ENCODE measurements at places on chromosomes 7 and 10.

DNA sequence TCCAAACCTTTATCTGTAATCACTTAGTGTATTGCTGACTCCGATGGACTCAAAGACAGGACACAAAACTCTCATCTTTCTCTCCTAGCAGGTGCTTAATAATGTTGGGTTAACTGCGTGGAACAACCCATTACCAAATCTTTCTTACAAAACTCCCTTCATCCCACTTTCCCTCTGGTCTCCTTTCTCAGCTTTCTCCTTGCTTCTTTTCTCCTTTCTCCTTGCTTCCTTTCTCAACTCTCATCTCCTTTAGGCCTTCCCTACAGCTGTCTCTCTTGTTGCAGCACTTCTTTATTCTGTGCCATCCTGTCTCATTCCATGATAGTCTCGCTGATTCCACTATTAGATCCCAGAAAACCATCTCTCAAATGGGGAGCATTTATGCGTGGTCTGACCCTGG is 67.5 kb downstream of the TNS3 start:
- DNase-seq: no peak

GRCh38 chr10:86635402-86635801 is 18.9 kb upstream of the OPN4 start:
- DNase-seq: no peak

GRCh38 chr7:112575864-112576263 is 95.1 kb downstream of the LSMEM1 start:
- no peak for DNase-seq

DNA sequence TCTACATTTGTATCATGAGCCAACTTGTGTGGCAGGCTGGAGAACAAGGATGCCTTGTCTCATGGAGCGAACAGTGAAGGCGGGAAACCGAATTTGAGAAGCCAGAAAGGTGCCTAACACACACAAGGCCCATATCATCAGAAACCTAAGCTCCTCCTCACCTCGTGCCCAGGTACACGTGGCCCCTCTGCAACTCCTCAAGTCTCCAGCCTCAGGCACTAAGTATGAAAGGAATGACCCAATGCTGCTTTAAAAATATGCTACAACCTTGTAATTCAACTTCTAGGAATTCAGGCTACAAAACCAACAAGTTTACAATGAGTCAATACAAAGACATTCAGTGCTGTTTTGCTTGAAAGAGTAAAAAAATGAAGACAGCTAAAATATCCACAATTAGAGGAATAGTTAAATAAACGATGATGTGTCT is 95.7 kb downstream of the CDK6 start:
- no peak for DNase-seq

DNA sequence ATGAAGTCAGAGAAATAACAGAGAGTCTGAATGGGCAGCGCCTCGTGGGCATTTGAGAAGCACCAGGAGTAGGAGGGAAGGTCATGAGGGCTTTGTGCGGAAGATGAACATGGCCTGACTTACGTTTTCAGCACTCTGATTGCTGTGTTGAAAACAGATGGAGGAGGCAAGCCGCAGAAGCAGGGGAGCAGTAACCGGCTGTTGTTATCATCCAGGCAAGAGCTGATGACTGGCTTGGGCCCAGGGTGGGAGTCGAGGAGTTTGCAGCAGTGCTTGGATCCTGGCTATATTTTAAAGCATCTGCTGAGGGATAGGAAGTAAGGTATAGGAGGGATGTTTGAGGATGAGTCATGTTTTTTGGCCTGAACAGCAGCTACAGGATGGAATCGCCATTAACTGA is 12.7 kb upstream of the PDLIM1 start:
- DNase-seq: no peak

- no peak for DNase-seq
These were observed 179 bp downstream of the PDE1C start for GRCh38 chr7:32070051-32070405.

GRCh38 chr7:135169141-135169963 is 1.2 kb downstream of the CYREN start:
- no peak for DNase-seq

- no peak for DNase-seq
These were observed 412.4 kb upstream of the NRP1 start for GRCh38 chr10:33746836-33747268.

DNA sequence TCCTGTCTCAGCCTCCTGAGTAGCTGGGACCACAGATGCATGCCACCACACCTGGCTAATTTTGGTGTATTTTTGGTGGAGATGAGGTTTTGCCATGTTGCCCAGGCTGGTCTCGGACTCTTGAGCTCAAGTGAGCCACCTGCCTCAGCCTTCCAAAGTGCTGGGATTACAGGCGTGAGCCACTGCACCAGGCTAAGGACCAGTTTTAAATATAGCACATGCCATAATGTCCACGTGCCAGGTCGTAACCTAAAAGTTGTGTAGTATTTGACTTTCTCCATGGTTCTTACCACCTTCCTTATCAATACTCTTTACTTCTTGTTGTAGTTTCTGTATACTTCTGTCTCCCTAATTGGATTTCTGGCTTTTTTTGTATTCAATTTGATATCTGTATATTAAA is 13.3 kb downstream of the ANKIB1 start:
- no peak for DNase-seq

- DNase-seq: no peak
These were observed 820.7 kb downstream of the GRID1 start for GRCh38 chr10:85545874-85546273.

- DNase-seq: no peak
These were observed 174.1 kb upstream of the YAE1 start for GRCh38 chr7:39392151-39392550.

- DNase-seq: no peak
These were observed 29.3 kb upstream of the SH3PXD2A start for GRCh38 chr10:103884681-103885139.

DNA sequence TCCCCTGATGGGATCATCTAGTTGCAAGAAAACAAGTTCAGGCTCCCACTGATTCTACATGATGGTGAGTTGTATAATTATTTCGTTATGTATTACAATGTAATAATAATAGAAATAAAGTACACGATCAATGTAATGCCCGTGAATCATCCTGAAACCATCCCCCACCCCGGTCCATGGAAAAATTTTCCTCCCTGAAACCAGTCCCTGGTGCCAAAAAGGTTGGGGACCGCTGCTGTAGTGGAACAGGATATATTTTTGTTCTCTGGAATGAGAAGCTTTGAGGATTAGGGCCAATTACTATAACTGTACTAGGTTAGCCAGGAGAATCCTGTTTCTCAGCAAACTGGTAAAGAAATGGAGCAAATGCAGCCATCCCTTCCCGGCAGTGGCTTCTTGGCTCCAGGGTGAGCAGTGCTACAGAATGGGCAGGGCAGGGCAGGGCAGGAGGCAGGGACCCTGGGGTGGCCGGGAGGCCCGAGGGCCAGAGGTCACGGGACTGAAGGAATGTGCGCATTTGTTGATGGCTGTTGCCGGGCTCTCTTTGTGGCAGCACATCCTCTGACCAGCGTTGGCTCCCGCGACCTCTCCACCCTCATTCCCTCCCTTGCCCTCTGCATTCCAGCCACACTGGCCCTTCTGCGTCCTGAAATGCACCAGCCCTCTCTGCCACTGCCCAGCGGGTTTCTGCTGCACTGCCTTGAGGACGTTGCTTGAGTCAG is 162.3 kb upstream of the NPS start:
- no peak for DNase-seq

- no peak for DNase-seq
These were observed 217.4 kb downstream of the LRMDA start for GRCh38 chr10:75648854-75649253.

GRCh38 chr7:101435461-101436220 is 73.0 kb downstream of the COL26A1 start:
- no peak for DNase-seq

- no peak for DNase-seq
These were observed 4.3 kb downstream of the DYNC1I1 start for GRCh38 chr7:95776561-95777185.

GRCh38 chr10:133309100-133309719 is 496 bp downstream of the ZNF511 start:
- peak; percentile 94 for DNase-seq

DNA sequence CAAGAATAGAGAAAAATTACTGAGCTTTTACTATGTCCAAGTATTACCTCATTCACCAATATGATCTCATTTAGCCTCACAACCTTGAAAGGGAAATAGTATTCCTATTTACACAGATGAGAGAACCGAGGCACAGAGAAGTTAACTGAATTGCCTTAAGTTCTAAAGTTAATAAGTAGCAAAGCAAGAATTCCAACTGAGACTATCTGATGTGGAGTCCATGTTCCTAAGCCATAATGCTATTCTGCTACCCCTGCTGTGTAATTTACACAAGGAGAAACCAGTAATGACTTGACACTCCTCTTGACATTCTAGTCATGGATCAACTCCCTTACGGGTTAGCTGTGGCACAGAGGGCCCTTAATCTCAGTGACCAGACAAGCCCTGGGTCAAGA is 60.7 kb downstream of the ABCB4 start:
- DNase-seq: no peak

GRCh38 chr10:125738206-125738605 is 18.7 kb downstream of the EDRF1 start:
- DNase-seq: no peak

GRCh38 chr7:142998966-142999365 is 28.0 kb downstream of the OR9A2 start:
- no peak for DNase-seq

GRCh38 chr10:81297292-81297691 is 577.7 kb upstream of the NRG3 start:
- no peak for DNase-seq

DNA sequence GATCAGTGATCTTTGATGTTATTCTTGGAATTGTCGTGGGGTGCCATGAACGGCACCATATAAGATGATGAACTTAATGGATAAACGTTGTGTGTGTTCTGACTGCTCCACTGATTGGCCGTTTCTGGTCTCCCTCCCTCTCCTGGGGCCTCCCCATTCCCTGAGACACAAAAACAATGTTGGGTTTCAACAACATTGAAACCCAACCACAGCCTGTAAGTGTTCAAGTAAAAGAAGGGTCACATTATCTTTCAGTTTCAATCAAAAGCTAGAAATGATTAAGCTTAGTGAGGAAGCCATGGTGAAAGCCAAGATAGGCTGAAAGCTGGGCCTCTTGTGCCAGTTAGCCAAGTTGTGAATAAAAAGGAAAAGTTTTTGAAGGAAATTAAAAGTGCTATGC is 19.5 kb downstream of the EN2 start:
- DNase-seq: no peak

GRCh38 chr10:70565556-70566514 is 36.7 kb downstream of the PRF1 start:
- DNase-seq: no peak

DNA sequence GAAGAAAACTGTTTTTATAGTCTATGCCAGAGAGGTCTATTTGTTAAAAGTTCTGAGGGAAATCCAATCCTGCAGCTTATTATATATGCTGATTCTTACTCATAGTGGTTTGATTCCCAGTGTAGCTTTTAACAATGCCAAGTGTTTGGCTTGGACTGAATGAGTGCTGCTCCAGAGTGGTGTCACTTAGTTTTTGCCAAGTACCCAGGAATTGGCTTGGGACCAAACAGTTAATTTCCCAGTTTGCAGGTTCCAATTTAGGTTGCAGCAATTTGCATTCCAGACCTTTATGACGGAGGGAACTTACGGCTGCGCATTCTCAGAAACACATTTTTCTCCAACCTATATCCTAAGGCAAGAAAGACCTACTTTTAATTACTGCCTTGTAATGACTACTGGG is 32.4 kb downstream of the NSUN6 start:
- DNase-seq: no peak

GRCh38 chr10:22534849-22535604 is 179.4 kb downstream of the PIP4K2A start:
- DNase-seq: no peak

DNA sequence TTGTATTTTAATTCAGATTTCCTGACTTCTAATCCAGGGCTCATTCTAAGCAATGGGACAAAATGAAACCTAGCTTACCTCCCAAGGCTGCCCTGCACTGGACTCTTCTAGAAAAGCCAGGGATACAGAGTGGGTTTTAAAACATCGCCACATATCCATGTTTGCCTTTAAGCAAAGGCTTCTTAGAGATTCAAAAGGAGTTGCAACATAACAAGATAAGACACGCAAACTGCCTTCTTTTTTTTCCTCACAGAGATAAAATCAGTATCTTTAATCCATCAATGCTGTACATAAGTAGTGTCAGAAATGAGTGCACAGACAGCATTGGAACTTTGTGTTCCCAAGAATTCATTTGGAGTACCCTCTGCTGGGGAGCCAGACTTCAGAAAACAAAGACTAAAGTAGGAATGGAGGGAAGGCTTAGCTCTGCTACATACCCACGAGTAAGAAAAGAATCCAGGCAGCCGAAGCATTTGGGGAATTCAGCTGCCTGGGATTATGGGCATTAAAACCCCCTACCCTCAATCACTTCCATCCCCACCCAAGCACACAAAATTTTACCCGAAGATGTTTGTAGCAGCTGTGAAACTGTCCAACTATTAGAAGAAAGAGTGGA is 427.8 kb downstream of the ARL4A start:
- DNase-seq: no peak

DNA sequence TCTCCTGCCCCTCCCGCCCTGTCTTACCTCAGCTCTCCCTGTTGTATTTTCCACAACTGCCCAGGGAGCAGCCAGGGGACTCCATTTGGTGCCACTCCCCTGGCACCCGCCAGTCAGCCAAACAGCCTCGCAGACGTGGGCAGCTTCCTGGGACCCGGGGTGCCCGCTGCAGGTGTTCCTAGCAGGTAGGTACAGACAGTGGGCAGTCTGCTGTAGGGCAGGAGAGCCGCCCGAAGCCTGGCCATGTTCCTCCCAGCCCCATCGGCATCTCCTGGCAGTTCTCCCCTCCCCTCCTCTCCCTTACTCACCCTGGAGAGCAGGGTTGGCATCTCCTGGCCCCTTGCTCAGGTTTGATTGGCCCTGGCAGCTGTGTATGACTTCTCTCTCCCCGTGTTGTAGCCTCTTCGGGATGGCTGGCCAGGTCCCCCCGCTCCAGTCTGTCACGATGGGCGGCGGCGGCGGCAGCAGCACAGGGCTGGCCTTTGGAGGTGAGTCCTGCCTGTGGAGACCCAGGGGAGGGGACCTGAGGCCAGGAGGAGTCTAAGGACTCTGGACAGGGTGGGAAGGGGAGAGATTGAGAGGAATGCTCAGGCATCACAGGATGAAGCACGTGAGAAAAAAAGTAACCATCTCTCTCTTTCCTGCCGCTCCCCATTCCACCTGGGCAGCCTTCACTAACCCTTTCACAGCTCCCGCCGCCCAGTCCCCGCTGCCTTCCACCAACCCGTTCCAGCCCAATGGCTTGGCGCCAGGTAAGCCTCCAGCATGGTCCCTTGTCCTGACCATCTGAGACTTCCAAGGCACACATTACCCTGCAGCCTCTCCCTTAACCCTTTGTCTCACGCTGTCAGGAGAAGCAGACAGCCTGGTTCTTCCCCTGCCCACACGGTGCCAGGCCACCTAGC is 11.3 kb downstream of the SAP25 start:
- DNase-seq: no peak

DNA sequence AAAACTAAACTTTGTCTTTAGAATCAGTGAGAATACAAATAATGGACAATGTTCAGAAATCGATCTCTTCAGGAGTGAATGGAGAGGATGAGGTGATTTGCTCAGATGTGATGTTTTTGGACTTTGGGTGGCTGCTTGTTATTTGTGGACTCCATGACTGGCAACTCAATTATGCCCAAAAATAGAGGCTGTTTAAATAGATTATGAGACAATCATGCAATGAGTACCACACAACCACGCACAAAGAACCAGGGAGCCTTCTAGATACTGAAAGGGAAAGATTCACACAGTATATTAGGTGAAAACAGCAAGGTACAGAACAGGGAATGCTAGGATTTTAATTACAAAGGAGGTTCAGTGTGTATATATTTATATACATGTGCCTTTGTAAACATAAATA is 141.3 kb upstream of the ANK3 start:
- no peak for DNase-seq

Data from stimulated activated CD4-positive, alpha-beta T cell treated with anti-CD3 and anti-CD28 coated beads, Interleukin-1b, Interleukin-23, amount 100 ng/mL, for 1 hour (primary cell).